ENCODE measurements at places on chromosomes 7 and 10. TPM values are rescaled to one million over a fixed set of nuclear protein-coding genes. Genes with fewer than 3 reads are reported as not detected.

- DNase-seq, result peak; percentile 20
These were observed 77.9 kb downstream of the ARHGAP22 start for GRCh38 chr10:48526846-48527505.

- peak; percentile 77 for DNase-seq
These were observed 83.2 kb downstream of the PDE1C start for GRCh38 chr7:31986878-31987518.

- DNase-seq, result peak; percentile 79
These were observed 140.8 kb downstream of the DGKB start for GRCh38 chr7:14761510-14762296.

GRCh38 chr7:21941611-21942141, 4.0 kb downstream of the CDCA7L start:
- peak; percentile 43 for DNase-seq

DNA sequence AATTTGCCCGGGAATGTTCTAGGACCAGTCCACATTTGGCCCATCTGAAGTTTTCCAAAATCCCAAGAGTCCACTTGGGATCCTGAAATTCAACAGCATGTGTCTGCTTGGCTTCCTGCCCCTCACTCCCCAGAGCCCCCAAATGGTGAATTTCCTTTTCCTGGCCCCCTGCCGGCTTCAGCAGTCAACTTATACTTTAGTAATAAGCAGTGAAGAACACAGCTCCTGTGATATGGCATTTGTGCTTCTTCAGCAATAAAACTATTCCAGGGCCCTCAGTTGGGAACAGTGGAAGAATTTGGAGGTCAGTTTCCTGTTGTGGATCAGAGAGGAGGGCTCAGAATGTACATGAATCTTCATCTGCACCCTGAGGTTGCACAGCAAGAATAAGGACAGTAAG, 51.1 kb downstream of the PRF1 start:
- DNase-seq, result no peak

- DNase-seq, result no peak
These were observed 45.9 kb downstream of the C10orf71 start for GRCh38 chr10:49344840-49345239.

DNA sequence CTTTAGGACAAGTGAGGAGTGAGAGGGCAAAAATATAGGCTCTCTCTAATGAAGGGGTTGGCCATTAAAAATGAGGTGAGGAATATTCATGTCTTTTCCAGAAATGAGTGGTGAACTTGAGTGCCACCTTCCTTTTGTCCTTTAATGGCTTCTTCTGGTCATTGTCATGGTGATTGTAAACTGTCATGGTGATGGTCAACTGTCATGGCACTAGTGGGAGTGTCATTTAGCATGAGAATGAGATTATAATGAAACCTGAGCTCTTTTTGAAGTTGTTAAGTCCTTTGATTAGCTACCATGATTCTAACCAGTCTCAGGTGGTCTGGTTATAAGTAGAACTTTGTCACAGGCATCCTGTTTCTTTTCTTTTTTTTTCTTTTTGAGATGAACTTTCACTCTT, 524.4 kb downstream of the NEBL start:
- DNase-seq, result no peak

GRCh38 chr10:116281775-116282174, 8.8 kb upstream of the GFRA1 start:
- no peak for DNase-seq

- DNase-seq, result no peak
These were observed 586 bp upstream of the AOC1 start for GRCh38 chr7:150851492-150852370.

- DNase-seq, result no peak
These were observed 38.2 kb downstream of the LYZL1 start for GRCh38 chr10:29326886-29327745.

DNA sequence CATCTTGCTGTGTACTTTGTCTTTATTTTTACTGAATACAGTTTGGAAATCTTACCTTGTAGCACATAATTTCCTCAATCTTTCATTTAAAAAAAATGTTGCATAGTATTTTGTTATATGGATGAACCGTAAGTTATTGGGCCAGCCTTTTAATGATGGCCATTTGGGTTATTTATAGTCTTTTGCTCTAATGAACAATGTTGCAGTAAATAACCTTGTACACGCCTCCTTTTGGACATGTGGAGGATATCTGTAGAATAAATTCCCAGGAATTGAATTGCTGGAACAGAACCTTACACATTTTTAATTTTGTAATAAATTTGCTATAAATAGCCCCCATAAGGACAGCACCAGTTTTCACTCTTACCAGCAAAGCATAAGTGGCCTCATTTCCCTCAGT, 12.7 kb upstream of the PRF1 start:
- no peak for DNase-seq

- DNase-seq, result no peak
These were observed 200.6 kb downstream of the GLRX3 start for GRCh38 chr10:130336617-130337304.

GRCh38 chr7:27840313-27840712, 100.4 kb downstream of the TAX1BP1 start:
- DNase-seq, result no peak

GRCh38 chr10:118537623-118538022, 57.8 kb downstream of the PRLHR start:
- no peak for DNase-seq

- peak; percentile 59 for DNase-seq
These were observed 202.7 kb downstream of the FAM107B start for GRCh38 chr10:14571866-14572507.

DNA sequence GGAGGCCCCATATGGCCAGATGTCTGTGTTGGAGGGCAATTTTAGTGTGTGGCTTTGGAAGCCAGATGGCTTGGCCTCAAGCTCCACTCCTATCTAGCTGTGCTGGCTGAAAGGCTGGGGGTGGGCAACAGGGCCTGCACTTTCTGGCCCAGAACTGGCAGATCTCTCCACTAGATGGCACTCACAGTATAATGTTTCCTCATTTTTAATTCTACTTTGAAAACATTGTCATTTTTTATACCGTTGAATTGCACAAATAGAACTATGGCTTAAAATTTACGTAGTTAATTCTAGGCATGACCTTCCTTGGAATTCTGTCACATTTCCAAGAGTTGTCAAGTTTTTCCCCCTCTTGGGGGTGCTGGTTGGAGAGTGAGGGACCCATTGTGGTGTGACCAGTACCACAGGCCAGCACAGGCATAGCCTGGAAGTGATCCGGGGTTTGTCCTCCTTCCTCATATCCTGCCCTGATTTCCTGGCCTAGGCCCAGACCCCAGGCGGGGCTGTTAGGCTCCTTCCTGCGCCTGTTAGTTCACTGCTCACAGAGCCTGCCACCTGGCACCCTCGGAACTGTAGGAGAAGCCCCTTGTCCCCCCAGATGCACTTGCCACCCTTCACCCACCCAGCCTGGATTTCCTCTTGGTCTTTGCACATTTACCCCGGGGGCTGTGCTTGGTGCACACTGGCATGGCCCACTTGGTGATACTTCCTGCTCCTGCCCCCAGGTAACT, 52.8 kb downstream of the ARHGAP22 start:
- peak; percentile 59 for DNase-seq

DNA sequence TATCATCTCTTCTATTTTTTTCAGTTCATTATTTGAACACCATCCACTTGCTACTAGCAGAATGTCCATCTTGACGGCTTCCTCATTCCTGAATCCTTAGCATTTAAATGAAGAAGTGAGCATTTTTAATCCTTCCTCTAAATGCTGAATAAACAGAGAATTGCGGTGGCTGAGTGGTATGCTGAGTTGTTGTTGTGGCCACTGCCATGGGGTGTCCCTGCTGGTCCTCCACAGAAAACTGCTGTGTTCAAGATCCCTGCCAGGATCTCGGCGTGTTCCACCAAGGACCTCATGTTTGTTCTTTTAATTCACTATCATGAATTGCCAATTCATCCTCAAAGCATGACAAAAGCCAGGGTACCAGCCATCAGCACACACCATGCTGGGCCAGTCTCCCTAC, 48.9 kb upstream of the HABP2 start:
- DNase-seq, result no peak

DNA sequence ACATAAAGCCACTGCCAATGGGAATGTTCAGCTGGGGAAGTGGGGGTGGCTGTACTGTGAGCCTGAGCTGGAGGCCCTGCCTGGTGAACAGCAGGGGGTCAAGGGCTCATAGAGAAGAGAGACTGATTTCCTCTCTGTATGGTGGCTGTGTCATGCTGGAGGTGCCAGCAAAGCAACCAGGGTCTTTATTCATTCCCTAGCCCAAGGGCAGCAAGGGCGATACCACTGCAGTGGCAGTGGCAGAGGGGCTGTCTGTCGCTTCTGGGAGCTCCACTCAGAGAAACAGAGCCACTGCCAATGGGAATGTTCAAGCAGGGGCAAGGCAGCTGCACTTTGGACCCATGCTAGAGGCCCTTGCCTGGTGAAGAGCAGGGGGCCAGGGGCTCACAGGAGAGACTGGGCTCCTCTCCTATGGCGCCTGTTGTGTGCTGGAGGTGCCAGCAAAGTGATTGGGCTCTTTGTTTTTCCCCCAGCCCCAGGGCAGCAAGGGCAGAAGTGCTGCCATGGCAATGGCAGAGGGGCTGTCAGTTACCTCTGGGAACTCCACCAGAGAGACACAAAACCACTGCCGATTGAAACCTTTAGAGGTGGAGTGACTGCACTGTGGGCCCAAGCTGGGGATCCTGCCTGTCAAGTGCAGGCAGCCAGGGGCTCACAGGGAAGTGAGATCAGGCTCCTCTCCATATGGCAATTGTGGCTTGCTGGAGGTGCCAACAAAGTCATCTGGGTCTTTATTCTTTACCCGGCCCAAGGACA, 545.1 kb downstream of the SH2D4B start:
- no peak for DNase-seq

GRCh38 chr10:61500460-61500859, 47.3 kb upstream of the TMEM26 start:
- DNase-seq, result no peak

DNA sequence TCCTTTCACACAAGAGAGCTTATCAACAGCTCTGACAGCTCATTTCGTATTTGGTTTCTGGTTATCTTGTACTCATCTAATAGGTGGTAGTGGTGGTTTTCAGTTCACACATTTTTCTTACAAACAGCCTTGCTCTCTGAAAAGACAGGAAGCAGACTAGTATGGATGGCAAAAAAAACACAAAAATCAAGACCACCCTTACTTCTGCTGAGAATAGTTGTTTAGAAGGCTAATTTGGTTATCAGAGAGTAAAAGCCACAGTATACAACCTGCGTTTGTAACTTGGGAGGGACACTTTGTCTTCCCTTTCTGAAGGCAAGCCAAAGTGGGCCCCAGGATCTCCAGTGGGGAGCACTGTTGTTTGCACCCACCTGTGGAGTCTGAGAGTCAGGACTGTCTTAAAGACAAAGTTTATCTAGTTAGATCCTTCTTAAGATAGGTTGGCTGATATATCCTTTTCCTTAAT, 68.0 kb downstream of the PIP4K2A start:
- no peak for DNase-seq

- no peak for DNase-seq
These were observed 52.6 kb downstream of the ADCY1 start for GRCh38 chr7:45626441-45627430.

DNA sequence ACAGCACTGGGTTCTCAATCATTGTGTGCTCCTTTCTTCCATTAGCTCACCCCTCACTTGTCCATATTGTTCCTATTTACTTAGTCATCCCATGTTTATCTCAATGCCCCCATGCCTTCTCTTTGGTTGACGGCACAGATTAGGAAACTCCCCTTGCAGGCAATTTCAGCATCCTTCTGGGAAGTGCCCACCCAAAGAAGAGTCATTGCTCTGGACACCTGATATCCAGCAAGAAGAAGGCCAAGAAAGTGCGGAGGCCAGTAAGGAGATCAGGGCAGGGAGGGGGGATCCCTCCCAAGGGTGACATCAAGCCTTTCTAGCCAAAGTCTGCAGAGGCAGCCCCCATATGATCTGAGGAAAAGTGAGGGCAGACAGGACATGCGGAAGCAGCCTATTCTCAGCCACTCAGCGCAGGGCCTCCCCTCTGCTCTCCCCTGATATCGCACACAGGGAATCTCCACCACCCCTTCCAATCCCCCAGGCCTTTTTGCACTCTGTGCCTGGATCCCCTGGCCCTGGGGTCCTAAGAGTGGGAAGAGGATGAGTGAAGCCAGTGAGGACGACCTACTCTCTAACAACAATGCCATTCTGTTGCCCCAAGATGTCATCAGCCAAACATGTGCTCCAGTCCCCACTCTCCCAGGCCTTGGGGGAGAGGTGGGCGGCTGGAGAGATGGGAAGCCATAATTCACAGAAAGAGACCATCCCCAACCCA, 1.8 kb downstream of the TRPV6 start:
- DNase-seq, result no peak

DNA sequence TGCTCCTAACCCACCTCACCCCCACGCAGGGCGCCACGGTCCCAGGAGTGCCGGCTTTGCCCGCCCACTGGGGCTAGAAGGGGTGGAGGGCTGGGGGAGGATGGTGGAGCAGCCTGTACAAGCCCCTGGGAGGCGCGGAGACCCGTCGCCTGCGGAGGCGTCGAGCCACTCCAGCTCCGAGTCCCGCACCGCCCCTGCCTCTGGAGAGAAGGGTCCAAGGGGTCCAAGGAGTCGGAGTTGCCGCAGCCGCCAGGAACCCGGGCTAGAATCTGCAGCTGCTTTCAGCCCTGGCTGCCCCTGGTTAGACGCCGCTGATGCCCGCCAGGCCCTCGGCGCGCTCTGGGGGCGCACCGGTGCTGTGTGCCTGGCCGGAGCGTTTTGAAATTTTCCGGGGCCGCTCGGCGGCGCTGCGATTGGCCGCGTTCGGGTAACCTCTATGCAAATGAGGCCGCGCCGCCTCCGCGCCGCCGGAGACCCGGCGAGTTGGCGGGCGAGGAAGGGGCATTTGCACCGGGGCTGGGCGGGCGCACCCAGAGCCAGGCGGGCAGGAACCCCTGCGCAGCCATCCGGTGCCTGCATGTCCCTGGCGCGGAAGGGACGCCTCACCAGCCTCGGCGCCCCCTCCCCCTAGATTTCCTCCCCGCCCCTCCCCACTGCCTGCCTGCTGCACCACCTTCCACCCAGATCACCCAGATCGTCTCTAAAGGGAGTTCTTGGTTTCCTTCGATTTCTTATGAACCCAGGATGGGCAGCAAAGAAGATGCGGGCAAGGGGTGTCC, at the start of gene HMX2:
TSS of gene HMX2 (plus strand) at position 502 of the 779 bp plus-strand sequence. CDS start at position 745, 243 bp downstream.
- no peak for DNase-seq

GRCh38 chr7:73723813-73724212, 4.3 kb upstream of the STX1A start:
- no peak for DNase-seq

GRCh38 chr7:137882261-137882668, 35.5 kb upstream of the DGKI start:
- peak; percentile 100 for DNase-seq

GRCh38 chr7:1912593-1913465, 242.8 kb downstream of the ELFN1 start:
- peak; percentile 92 for DNase-seq

The KIAA1549 gene
- total RNA-seq, result 1.3 TPM

The NAPEPLD gene
- total RNA-seq, result 3.4 TPM

The CDNF gene
- 0.83 TPM for total RNA-seq

The HYAL4 gene
- total RNA-seq, result not detected

The RPA3 gene
- total RNA-seq, result 12.7 TPM

The SLC26A4 gene
- 0.56 TPM for total RNA-seq

The AHR gene
- 67.2 TPM for total RNA-seq

The MBL2 gene
- not detected for total RNA-seq

The PHTF2 gene
- 69.9 TPM for total RNA-seq

The LMBR1 gene
- total RNA-seq, result 30.3 TPM

The KCP gene
- not detected for total RNA-seq

The VCL gene
- total RNA-seq, result 283 TPM

The ABCB4 gene
- not detected for total RNA-seq

The FGFR2 gene
- under 0.01 TPM for total RNA-seq

The VSTM2A gene
- total RNA-seq, result not detected

The CCL24 gene
- not detected for total RNA-seq

All from IMR-90 (cell line).